Memory B cell (primary cell): ENCODE measurements at places on chromosomes 7 and 10.

DNA sequence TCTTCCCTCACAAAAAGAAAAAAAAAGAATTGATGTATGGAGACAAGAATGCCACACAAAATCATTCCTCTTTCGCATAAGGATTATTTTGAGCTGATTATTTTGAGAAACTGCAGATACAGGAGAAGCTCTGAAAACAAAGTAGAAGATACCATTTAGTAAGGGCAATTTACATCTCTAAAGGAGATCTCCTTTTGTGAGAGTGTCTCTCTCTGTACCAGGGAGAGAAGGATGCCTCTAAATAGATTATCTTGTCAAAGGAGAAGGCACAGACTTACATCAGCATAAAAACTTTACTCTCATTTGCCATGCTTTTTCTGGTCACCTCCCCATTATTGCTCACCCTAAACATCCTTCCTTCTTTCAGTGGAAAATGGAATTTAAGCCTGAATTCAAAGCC is 747.9 kb upstream of the COBL start:
- no peak for DNase-seq

DNA sequence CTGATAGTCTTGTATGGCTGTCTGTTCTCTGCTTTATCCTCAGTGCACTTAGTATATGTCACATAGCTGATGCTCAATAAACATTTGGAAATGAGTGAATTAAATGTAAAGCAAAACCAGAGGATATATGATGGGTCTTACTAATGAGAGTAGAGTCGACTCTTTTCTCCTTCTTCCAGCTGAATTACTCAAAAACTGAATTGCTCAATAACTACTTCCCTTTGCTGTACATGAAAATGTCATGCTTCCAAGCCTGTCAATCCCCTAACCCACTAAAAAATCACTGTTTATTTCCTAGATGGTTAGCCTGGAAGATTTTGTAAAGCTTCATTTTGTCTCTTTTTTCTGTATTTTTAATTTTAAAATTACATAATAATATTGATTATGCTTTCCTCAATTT is 88.0 kb downstream of the OR13A1 start:
- DNase-seq, result no peak

DNA sequence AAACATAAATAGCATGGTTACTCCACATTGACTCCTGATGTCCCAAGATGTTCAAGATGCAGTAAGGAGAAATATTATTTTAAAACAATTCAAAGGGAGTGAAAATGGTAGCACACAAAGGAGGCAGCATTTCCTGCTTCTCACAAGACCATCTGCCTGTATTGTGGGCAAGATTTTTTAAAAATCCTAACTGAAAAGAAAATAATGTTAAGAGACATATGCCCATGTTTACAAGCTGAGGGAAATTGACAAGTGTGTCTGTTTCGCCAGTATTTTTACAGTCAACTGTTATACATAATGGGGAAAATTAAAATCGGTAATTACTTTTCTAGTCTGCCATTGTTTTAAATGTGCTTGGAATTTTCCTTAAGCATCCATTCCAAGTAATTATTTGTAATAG is 646.2 kb upstream of the C7orf33 start:
- DNase-seq, result no peak

- DNase-seq, result no peak
Measured at GRCh38 chr7:26457696-26458327, 166.2 kb downstream of the SNX10 start.

DNA sequence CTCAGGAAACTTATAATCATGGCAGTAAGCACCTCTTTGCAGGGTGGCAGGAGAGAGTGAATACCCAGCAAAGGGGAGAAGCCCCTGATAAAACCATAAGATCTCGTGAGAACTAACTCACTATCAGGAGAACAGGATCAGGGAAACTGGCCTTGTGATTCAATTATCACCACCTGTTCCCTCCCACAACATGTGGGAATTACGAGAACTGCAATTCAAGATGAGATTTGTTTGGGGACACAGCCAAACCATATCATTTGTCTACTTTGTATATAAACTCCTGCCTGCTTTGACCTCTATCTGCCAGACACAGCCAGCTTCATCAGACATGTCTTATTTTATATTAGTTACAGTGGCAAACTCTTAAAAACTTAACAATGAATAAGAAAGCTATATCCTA is 50.4 kb downstream of the ARMC3 start:
- no peak for DNase-seq
